ENCODE measurements at places on chromosomes 13 and 19.

- no peak for DNase-seq
These were observed 32.7 kb upstream of the DCLK1 start for GRCh38 chr13:36163809-36164308.

GRCh38 chr19:47152205-47152604, 21.6 kb downstream of the SAE1 start:
- DNase-seq = no peak

- DNase-seq = no peak
These were observed 720.5 kb upstream of the PCDH9 start for GRCh38 chr13:67950603-67951002.

- DNase-seq = no peak
These were observed 1370.7 kb upstream of the ATXN8OS start for GRCh38 chr13:68736961-68737360.

GRCh38 chr19:5338656-5339197, 1.9 kb downstream of the PTPRS start:
- no peak for DNase-seq

- DNase-seq = no peak
These were observed 2.5 kb downstream of the LYPD3 start for GRCh38 chr19:43462785-43463380.

DNA sequence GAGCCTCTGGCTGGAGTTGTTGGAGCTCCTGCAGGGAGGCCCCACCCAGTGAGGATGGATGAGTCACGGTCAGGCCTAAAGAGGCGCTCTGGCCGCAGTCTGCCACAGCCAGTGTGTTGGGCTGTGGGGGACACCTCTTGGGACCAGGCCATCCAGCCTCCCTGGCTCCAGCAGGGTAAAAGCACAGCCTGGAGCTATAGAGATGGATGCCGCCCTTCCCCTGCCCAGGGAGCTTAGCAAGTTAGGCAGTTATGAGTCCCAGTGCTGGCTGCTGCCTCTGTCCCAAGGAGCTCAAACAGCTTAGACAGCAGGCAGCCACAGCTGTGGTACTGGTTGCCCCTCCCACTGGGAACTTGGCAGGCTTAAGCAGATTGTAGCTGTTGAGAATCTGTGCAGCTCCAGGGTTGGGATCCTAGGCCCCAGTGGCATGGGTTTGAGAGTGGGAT, 100.9 kb downstream of the NDFIP2 start:
- no peak for DNase-seq

GRCh38 chr13:40228496-40228895, 437.9 kb downstream of the FOXO1 start:
- no peak for DNase-seq

- DNase-seq = no peak
These were observed 6.2 kb downstream of the SPRY2 start for GRCh38 chr13:80334597-80335260.

DNA sequence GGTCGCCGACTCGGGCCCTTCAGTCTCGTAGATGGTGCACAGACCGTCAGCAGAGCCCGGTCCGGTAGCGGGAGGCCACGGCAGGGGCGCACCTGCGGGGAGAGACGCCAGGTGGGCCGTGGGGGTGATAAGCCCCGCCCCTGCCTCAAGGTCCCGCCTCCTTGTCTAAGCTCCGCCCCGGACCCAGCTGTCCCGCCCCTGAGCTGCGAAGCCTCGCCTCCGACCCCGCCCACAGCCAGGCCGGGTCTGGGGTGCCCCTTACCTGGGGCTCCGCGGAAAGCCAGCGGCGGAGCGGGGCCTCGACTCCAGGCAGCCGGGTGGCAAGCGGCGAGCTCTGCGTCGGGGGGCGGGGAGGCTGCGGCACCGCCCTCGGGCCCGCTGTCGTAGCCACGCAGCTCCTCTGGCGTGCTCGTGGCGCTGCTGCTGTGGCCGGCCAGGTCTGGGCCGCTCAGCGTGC, 4.7 kb downstream of the PRR36 start:
- DNase-seq = peak; percentile 74

GRCh38 chr19:10887616-10888367, 16.4 kb downstream of the CARM1 start:
- no peak for DNase-seq

DNA sequence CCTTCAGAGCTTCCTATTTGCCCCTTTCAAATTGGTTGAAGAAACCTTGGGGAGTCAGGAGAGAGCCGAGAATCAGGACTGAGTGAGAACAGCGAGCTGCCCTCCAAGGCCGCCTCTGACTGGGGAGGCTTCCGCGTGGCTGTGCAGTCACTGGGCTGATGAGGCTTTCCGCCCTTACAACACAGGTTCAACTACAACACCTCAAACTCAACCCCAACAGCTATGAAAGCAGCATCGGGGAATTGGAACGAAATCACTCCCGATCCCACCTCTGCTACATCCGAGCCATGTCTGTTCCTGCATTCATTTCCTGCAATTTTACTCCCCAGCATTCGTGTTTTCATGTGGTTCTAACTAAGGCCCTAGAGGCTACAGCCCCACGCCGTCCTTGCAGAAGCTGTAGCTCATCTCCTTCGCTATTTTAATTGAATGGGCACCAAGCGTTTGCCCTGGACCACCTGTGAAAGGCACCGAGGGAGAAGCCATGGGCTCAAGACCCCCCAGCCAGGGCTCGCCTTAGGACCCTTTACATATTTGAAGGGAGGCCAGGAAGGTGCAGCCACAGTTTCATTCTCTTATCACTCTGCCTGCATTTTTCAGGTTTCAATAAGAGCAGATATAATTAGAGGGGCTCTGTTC, 12.3 kb upstream of the RASA3 start:
- no peak for DNase-seq

DNA sequence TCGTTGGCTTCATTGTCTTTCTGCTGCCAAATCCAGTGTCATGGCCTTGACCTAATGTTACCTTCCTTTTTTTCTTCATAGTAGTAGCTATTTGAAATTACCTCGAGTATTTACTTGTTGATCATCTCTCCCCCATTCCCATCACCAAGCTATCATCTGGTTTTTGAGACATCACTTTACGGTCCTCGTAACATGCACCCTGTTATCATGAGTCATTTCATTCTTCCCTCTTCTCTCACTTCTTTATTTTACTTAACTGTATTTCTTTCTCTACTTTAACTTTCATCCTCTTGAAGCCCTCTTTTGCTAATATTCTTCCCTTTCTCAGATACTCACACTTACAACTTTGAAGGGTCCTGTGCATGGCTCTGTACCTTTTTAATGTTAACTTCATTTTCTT, 31.8 kb downstream of the TPP2 start:
- DNase-seq = no peak

DNA sequence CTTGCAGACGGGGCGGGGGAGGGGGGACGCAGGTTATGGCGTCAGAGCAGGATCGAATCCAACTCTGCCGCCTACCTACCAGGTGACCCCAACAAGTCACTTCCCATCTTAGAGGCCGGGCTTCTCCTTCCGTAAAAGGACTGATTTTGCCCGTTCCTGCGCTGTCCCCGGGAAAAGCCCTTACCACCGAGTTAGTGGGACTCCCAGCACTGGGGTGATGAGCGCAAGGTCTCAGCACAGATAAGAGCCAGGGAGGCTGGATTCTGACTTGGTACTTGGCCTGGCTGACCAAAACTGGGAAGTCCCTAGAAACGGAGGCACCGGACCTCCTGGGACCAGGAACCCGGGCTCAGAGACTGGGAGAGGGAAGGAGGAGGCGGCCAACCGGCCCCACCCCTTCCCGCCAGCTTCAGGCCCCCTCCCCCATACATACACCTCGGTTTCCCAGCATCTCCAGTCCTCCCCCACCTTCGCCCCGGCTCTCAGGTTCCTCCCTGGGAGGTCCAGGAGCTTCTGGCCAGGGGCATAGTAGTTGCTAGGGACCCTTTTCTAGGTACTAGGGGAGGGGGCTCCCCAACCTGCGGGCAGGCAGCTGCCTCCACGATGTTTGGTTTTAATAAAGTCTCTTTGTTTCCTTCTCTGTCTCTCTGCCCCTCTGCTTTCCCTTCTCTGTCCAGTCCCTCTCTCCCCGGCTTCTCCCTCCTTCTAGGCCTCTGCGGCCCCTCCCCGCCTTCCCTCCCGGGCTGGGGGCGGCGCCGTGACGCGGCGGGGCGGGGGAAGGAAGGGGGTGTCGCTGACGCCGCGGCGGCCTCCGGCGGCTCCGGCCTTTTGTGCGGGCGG, at the start of gene GRAMD1A:
Gene GRAMD1A, plus strand, starts transcription at position 826 of the 840 bp plus-strand sequence. CDS start 156 bp downstream, outside the sequence.
- peak; percentile 61 for DNase-seq

DNA sequence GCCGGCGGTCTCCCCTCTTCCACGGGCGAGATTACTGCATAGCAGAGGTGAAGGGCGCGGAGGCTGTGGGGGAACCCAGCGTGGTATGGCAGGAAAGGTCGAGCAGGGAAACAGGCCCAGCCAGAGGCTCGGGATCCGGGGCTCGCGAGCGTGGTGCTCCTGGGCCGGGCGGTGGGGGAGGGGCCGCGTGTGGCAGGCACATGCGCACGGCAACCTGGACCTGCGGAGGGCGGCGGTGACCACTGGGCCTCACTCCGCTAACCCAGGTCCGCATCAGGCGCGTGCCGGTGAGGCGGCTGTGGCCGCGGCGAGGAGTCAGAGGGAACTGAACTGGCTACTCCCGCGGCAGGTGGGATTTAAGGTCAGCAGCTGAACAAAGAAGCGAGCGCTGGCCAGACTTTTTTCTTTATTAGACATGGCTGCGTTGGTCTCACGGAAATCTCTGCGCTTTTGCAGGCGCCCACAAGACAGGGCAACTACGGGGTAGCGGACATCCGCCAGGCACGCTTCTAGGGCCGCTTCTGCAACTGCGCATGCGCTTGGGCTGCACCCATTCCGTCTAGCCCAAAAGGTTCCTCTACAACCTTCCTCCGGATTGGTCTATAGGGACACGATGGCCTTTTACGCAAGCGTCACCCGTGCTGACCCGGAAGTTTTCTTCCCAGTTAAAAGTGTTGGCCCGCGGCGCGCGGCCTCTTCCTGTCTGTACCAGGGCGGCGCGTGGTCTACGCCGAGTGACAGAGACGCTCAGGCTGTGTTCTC, at the start of gene RPS5:
Gene RPS5, plus strand, starts transcription at position 694 of the 762 bp plus-strand sequence. CDS start 869 bp downstream, outside the sequence.
- DNase-seq = peak; percentile 89

GRCh38 chr19:55319785-55320184, 5.4 kb downstream of the TMEM150B start:
- no peak for DNase-seq

- no peak for DNase-seq
These were observed 480.2 kb upstream of the MIR17HG start for GRCh38 chr13:90867336-90867683.

GRCh38 chr13:89239361-89240127, 1568.4 kb downstream of the SLITRK5 start:
- DNase-seq = no peak

DNA sequence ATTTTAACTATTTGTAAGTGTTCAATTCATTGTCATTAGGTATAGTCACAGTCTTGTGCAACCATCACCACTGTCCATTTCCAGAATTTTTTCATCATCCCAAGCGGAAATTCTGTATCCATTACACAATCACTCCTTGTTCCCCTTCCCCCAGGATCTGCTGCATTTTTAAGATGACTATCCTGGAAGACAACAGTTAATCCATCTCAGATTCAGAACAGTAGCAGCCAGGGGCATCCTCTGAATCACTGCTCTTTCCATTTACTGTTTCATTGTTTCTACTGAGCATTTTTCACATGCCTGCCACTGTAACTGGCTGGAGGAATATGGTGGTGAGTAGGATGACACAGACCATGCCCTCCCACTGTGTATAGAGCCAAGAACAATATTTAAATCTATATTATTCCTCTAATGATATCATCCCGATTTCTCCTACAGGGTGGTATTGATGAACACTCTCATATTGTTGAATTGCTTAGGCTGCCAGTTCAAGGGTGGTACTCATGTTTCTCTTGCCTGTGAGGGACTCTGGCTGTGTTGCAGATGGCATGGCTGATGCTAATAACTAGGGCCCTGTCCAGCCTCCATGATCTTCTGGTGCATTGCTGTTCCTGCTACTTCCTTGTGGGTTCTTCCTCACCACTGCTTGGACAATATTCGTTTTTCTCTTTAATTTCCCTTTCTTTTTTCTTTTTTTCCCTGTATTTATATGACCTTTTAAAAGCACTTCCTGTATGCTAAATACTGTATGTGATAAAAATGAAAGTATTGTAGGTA, 59.0 kb downstream of the WDFY2 start:
- DNase-seq = no peak

- no peak for DNase-seq
These were observed 9.0 kb upstream of the SOX1 start for GRCh38 chr13:112057736-112058518.

DNA sequence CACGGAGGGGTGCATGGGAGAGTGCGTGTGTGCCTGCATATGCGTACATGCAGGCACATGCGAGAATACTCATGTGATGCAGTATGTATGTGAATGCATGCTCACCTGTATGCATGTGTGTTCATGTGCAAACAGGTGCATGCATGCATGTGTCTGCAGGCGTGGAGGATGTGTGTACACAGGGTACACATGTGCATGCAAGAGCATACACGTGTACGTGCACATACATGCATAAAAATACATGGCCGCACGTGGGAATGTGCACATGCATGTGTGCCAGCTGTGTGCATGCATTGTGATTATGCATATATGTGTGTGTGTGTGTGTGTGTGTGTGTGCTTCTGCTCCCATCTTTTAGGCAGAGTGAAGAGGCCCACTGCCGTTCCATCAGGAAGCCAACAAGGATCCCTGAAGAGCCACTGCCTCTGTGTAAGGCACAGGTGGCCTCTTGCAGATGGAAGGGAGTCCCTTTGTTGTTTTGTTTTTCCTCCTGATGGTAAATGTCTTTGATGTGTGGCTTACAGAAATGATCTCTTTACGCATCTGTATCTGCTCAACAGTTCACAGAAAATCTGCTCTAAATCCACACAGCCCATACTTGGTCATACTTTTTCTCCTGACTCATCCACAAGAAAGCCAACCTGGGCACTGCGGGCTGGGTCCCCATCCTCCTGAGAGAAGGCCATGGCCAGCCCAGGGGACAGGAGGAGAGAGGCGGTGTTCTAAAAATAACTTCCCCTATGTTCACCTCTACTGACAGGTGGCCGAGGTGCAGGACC, 50.7 kb downstream of the KLF2 start:
- no peak for DNase-seq

Data from T-helper 17 cell (primary cell).